ENCODE measurements at places on chromosomes 3 and 15. TPM values are rescaled to one million over a fixed set of nuclear protein-coding genes. Genes with fewer than 3 reads are reported as not detected.

GRCh38 chr3:140051019-140051957 lies 116.3 kb downstream of the CLSTN2 start:
- no peaks in the 10 kb centered on the region for H3K4me1 ChIP-seq
- no peak for DNase-seq
- H3K36me3 ChIP-seq = no peaks in the 10 kb centered on the region

DNA sequence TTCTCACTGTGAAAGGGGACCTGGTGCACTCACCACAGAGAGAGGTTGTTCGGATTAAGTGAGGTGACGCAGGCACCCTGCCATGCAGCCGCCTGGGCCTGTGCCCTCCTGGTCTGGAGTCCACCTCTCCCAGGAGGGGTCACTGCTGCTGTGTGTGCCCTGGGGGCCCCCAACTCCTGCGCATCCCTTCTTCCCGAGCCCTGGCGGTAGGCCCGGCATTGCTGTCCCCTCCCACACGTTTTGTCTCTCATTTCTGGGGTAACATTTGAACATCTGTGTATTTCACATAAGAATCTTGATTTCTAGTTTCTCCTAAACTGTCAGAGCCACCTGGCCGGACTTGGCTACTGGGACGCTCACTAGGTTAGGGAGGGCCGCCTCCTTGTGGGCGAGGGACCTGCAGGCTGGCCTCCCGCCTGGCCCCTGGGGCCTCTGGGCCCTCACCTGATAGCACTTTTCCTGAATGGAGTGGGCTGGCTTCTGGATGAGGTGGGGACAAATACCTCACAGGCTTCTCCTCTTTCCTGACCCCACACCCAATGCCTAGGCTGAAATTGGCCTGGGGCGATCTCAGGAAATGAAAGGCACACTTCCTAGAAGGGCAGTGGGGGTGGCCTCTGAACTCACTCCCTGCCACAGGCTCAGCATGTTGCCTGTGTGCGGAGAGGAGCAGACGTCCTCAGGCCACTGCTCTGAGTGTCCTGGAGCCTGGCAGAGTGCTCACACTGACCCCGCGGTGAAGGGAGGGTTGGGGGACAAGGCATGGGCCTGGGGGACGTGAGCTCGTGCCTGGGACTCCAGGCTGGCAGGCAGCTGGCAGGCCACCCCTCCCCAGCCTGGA lies 104.2 kb upstream of the PRR23E start:
- H3K4me3 ChIP-seq = no peak overlapping the region
- no peaks in the 10 kb centered on the region for H3K27me3 ChIP-seq
- no peak for DNase-seq

DNA sequence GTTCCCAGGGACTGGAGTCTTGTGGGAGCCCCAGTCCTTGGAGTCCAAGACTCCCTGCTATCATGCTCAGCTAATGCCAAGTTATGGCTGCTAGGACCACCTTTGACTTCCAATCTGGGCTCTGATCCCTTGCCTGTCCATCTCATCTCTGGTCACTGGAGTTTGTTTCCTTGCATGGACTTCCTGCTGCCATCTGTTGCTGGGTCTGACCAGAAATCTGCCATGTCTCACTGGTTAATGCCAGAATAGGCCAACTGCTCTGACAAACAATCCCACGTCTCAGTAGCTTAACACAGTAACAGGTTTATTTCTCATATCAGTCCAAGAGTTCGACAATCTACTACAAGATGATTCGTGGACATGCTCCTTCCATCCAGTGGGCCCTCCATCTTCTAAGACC lies 10.1 kb upstream of the GLCE start:
- no peak for DNase-seq
- H3K27ac ChIP-seq = no peak overlapping the region
- H3K4me3 ChIP-seq = no peak overlapping the region
- no peaks in the 10 kb centered on the region for H3K36me3 ChIP-seq
- H3K4me1 ChIP-seq = no peaks in the 10 kb centered on the region

- H3K4me3 ChIP-seq = no peak overlapping the region
- H3K27ac ChIP-seq = no peak overlapping the region
- H3K27me3 ChIP-seq = peaks cover 5% of the 10 kb centered on the region
- no peaks in the 10 kb centered on the region for H3K36me3 ChIP-seq
- DNase-seq = no peak
Observed at GRCh38 chr3:194348354-194348753, 2.8 kb downstream of the CPN2 start.

DNA sequence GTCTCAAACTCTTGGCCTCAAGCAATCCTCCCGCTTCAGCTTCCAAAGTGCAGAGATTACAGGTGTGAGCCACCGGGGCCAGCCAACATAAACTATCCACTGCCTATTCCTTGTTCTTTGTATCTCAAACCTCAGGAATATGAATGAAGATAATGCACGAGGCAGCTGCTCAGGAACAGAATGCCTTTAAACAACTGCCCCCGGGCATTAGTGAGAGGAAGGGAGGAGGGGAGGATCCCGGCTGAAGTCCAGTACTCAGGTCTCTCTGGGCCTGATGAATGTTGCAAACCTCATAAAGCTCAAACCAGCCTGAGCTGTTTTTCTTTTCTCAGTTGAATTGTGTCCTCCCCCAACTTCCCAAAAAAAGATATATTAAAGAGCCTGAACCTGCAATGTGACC lies 26.9 kb upstream of the MTMR14 start:
- peaks cover 9% of the 10 kb centered on the region for H3K27me3 ChIP-seq
- no peaks in the 10 kb centered on the region for H3K36me3 ChIP-seq
- DNase-seq = no peak
- no peak overlapping the region for H3K27ac ChIP-seq

- no peak overlapping the region for H3K27ac ChIP-seq
- peaks cover 2% of the 10 kb centered on the region for H3K4me1 ChIP-seq
Observed at GRCh38 chr3:136562026-136562425, 190.2 kb downstream of the STAG1 start.

DNA sequence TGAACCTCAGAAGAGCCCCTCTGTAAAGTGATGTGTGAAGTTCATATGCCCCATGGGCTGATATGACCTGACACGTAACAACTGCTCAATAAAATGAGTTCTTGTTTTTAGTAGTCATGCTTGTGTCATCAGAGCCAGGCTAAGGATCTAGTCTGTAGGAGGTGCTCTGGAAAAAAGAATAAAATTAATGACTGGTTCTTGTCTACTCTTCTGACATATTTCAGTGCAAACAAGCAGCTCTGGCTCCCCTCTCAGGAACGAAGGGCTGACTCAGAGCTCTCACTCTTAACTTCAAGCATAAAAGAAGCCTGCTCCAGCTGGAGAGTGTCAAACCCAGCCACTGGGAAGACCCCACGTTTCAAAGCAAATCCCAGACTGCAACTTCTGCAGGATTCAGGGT lies 77.0 kb downstream of the LRIG1 start:
- no peaks in the 10 kb centered on the region for H3K27me3 ChIP-seq
- H3K27ac ChIP-seq = no peak overlapping the region

- H3K4me3 ChIP-seq = no peak overlapping the region
- no peaks in the 10 kb centered on the region for H3K36me3 ChIP-seq
- no peak for DNase-seq
- H3K27me3 ChIP-seq = no peaks in the 10 kb centered on the region
- H3K27ac ChIP-seq = no peak overlapping the region
Observed at GRCh38 chr15:23797747-23798446, 110.8 kb upstream of the NDN start.

DNA sequence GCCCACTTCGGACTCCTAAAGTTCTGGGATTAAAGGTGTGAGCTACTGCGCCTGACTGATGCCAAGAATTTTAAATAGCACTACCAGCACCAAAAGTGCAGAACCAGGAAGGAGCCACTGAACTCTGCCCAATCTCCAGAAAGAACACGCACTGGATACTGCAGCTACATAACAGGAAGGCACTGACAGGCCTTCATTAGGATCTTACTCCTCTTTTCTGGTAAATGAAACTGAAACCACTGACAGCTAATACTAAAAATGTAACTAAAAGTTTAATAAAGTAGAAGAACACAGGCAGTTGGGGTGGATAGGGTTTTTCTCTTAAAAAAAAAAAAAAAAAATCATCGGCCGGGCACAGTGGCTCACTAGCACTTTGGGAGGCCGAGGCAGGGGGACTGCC lies 74.1 kb upstream of the CHRM5 start:
- no peak overlapping the region for H3K27ac ChIP-seq
- peaks cover 12% of the 10 kb centered on the region for H3K4me1 ChIP-seq

GRCh38 chr3:187871204-187871591 lies 125.9 kb upstream of the BCL6 start:
- H3K4me3 ChIP-seq = no peak overlapping the region
- DNase-seq = no peak
- H3K4me1 ChIP-seq = peaks cover 16% of the 10 kb centered on the region

DNA sequence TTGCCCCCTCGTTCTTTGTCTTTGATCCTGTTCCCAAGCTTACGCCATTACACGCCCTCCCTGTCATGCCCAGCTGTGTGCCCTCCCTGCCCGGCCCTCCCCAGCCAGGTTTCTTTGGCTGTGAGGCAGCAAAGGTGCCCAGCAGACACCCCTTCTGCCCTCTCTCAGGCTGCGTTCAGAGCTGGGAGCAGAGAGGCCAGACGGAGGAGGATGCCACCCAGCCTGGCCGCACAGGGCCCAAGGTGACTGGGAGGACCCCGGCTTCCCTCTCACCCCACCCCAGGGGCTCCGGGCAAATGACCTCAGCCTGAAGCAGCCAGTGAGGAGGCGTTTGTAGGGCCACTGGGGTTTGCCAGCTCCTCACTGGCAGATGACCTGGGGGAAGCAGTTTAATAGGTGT lies 30.8 kb upstream of the LACTB start:
- peaks cover 3% of the 10 kb centered on the region for H3K27me3 ChIP-seq
- peaks cover under 1% of the 10 kb centered on the region for H3K4me1 ChIP-seq
- no peak for DNase-seq
- no peak overlapping the region for H3K4me3 ChIP-seq
- no peaks in the 10 kb centered on the region for H3K36me3 ChIP-seq

DNA sequence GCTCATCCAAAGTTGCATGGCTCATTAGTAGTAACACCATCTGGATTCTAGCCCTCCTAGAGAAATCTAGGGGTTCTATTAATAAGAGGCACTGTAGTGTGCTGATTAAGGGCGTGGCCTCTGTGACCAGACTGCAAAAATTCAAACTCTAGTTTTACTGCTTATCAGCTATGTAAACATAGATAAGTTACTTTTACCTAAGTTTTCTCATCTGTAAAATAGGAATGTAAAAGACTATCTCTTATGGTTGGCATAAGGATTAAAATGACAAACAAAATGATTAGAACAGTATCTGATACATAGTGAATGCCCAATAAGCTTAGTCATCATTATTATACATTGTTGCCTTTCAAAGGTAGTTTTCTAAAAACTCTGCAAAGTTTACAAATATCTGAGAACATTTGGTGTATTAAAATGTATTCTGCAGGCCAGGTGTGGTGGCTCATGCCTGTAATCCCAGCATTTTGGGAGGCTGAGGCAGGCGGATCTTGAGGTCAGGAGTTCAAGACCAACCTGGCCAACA lies 4.5 kb downstream of the PTX3 start:
- no peak overlapping the region for H3K4me3 ChIP-seq
- DNase-seq = no peak
- H3K4me1 ChIP-seq = peaks cover 9% of the 10 kb centered on the region
- no peak overlapping the region for H3K27ac ChIP-seq
- peaks cover 32% of the 10 kb centered on the region for H3K27me3 ChIP-seq
- no peaks in the 10 kb centered on the region for H3K36me3 ChIP-seq

DNA sequence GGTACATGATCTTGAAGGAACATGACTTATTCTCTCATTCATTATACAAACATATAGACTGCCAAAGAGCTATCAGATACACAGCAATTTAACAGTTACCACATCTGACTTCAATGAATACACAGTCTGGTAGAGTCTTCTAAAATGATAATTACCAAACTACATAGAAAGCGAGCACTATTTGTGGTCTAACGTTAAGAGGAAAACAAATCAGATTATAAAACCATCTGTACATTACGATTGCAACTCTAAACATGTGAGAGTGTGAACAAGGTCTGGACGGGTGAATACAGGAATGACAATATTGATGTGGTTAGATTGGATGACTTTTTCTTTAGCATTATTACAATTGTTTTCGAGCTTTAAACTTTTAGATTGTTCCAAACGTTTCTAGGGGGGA lies 16.3 kb downstream of the CX3CR1 start:
- H3K27me3 ChIP-seq = peaks cover 28% of the 10 kb centered on the region
- no peak overlapping the region for H3K27ac ChIP-seq
- H3K36me3 ChIP-seq = peaks cover 16% of the 10 kb centered on the region

GRCh38 chr15:35691173-35691761 lies 145.3 kb upstream of the DPH6 start:
- DNase-seq = no peak
- H3K4me1 ChIP-seq = no peaks in the 10 kb centered on the region
- H3K36me3 ChIP-seq = no peaks in the 10 kb centered on the region
- H3K27ac ChIP-seq = no peak overlapping the region

DNA sequence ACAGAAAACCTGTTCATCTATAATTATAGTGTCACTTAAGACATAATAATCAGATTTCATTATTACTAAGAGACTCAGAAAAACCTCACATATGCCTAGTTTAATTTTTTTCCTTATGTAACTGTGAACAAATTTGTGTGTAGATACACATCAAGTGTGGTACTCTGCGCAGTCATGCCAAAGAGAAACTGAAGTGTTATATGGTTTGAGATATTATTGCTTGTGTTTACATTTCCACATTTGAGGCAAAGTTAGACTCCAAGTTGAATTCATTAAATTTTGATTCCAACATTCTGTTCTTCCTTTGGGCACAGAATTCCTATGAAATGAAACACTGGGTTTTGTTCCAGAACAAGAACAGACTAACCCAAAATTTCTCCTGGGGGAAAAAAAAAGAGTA lies 2.2 kb downstream of the MBNL1 start:
- DNase-seq = no peak
- no peaks in the 10 kb centered on the region for H3K27me3 ChIP-seq
- H3K4me1 ChIP-seq = peaks cover 54% of the 10 kb centered on the region
- peak overlapping the region; percentile 92 for H3K4me3 ChIP-seq

LTF gene
- not detected for total RNA-seq

SMCO1 gene
- total RNA-seq = not detected

NBEAL2 gene
- 254 TPM for total RNA-seq

ALPK3 gene
- 0.20 TPM for total RNA-seq

KCNMB2 gene
- total RNA-seq = not detected

LDHAL6B gene
- total RNA-seq = not detected

NMB gene
- total RNA-seq = 4.0 TPM

BTLA gene
- total RNA-seq = 45.7 TPM
